ENCODE measurements at places on chromosomes 4 and X. TPM values are rescaled to one million over a fixed set of nuclear protein-coding genes. Genes with fewer than 3 reads are reported as not detected.

GRCh38 chr4:123568936-123569335 lies 172.3 kb downstream of the SPRY1 start:
- no peak for DNase-seq

The SCRG1 gene
- 0.39 TPM for polyA plus RNA-seq

The NFKB1 gene
- polyA plus RNA-seq: 26.0 TPM

The FAM9C gene
- 0.07 TPM for polyA plus RNA-seq

The HERC6 gene
- 11.8 TPM for polyA plus RNA-seq

The ANOS1 gene
- polyA plus RNA-seq: 3.4 TPM

- no peak for DNase-seq
Observed at GRCh38 chr4:159191989-159192388, 89.1 kb downstream of the RAPGEF2 start.

DNA sequence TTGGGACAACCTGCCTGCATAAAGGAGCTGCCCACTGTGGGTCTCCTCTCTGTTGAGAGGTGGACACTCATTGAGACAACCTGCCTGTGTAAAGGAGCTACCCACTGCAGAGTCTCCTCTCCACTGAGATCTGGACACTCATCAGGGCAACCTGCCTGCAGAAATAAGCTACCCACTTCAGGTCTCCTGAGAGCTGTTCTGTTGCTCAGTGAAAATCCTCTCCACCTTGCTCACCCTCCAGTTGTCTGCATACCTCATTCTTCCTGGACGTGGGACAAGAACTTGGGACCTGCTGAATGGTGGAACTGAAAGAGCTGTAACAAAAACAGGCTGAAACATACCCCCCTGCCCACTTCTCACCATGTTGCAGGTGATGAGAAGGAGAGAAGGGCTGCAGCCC lies 59.9 kb upstream of the CDKN2AIP start:
- DNase-seq: no peak
